ENCODE measurements at places on chromosomes 3 and 15. TPM values are rescaled to one million over a fixed set of nuclear protein-coding genes. Genes with fewer than 3 reads are reported as not detected.

The ATP13A4 gene
- polyA plus RNA-seq, result 0.48 TPM

DNA sequence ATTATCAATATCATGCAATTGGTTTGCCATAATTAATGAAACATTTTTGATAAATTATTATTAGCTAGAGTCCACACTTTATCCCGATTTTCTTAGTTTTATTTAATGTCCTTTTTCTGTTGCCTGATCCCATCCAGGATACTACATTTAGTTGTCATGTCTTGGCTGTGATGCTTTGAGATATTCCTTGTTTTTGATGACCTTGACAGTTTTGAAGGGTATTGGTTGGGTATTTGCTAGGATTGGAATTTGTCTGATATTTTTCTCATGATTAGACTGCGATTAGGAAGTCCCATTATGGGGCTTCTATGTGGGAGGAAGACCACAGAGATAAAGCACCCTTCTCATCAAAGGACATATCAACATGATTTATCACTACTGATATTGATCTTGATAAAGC lies 43.0 kb downstream of the CGNL1 start:
- DNase-seq, result no peak

GRCh38 chr15:23503980-23504379 lies 56.9 kb upstream of the GOLGA6L2 start:
- DNase-seq, result no peak

DNA sequence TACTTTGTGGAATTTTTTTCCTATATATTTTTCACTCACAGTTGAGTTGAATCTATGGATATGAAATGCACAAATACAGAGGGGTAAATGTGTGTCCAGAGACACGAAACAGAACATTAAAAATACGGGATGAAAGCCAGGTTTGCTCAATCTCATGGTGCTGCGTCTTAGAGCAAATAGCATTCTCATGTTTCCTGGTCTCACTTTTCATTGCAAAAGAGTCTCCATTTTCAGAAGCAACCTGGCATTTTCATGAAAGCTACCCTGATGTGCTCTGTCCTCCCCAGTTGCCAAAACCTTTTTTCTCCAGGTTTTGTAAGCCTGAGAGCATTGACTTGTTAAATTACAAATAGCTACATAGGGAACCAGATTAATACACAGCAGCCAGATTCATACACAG lies 49.5 kb upstream of the MBNL1 start:
- DNase-seq, result no peak

GRCh38 chr15:64493641-64494040 lies 33.3 kb downstream of the ZNF609 start:
- no peak for DNase-seq
